Stimulated activated CD4-positive, alpha-beta T cell treated with anti-CD3 and anti-CD28 coated beads, Interleukin-4, amount 100 ng/mL, for 24 hours (primary cell): ENCODE measurements at places on chromosomes 6 and 20.

DNA sequence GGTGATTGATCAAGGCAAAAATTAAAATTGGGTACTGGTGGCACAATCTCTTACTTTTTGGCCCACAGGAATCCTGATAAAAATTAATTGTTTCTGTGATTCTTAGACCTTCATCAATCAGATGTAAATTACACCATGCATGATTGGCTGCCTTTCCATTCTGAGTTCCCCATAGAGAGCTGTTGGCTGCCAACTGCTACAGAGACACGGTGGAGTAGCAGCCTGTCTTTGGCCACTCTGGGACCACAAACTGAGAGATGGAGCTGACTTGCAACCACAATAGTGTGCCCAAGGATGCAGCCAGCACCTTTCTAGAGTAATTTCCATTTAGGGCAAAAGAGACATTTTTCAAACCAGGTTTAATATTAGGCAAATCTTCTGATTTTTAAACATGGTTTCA, 274.3 kb upstream of the MMS22L start:
- DNase-seq, result no peak

DNA sequence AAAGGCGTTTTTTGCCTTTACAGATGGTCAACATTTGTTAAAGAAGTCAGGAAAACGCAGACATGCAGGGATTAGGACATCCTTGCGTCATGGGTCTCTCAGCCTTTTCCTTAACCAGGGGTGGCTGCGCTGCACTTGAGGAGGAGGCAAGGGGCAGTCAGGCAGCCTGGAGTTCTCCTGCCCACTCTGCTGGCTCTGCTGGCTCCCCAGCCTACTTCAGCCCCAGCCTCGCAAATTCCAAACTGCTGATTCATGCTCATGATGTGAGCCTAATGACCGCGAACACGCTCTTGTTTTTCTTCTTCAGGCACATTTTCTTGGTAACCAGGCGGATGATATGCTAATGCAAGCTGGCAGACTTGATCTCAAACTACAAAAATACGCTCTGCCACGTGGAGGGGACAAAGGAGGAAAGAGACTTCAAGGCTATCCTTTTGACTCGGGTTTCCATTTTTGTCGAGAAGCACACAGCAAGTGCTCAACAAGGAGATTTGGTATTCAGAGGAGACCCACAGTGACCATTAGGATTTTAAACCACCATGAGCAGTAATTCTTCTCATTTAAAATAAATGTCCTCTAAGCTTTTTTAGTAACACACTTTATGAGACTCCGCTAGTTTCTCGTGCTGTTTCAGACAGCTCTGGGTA, 290.3 kb upstream of the STXBP5 start:
- DNase-seq, result no peak

- DNase-seq, result no peak
These were observed 4.3 kb downstream of the CLVS2 start for GRCh38 chr6:123000244-123000770.

GRCh38 chr20:56715902-56716519, 86.9 kb downstream of the TFAP2C start:
- no peak for DNase-seq

- DNase-seq, result no peak
These were observed 8.0 kb downstream of the MTG2 start for GRCh38 chr20:62190639-62191411.

GRCh38 chr6:57137350-57137749, 34.8 kb upstream of the BAG2 start:
- DNase-seq, result no peak

GRCh38 chr6:13165502-13166172, 162.7 kb downstream of the TBC1D7 start:
- no peak for DNase-seq

- DNase-seq, result peak; percentile 56
These were observed 24.6 kb downstream of the RIPOR2 start for GRCh38 chr6:24910961-24911725.

GRCh38 chr20:46021361-46022359, 7.4 kb upstream of the SLC12A5 start:
- DNase-seq, result peak; percentile 40

DNA sequence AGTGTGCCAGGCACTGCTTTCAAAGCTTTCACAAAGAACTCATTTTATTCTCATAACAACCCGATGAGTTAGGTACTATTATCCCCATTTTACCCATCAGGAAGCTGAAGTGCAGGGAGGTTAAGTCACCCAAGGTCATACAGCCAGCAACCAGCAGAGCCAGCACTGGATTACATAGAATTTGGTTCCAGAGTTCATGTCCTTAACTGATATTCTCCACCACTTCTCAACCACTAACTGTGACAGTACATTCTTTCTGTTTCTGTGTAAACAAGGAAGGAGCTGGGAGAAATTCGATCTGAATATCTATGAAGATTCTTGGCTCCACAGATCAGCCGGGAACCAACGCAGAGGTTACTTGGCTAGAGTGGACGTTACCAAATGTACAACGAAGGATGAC, 98.0 kb downstream of the KIF16B start:
- DNase-seq, result no peak

DNA sequence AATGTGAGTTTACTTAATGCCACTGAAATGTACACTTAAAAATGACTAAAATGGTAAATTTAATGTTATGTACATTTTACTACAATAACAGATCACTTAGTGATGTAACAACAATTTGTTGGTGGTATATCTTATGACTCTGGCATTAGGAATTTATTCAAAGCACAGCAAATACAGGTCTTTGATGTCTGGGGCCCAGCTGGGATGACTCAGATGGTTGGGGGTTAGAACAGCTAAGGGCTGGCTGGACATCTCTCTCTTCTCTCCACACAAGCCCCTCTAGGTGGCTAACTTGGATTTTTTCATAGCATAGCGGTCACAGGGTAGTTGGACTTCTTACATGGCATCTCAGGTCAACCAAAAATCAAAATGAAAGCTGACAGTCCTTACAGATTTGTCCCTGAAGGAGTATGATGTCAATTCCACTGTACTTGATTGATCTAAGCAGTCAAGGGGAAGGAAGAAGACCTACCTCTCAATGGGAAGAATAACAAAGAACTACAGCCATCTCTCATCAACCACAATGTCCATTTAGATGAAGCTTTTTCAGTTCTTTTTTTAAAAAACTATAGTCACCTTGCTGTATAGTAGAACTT, 37.5 kb upstream of the LCA5 start:
- DNase-seq, result no peak

DNA sequence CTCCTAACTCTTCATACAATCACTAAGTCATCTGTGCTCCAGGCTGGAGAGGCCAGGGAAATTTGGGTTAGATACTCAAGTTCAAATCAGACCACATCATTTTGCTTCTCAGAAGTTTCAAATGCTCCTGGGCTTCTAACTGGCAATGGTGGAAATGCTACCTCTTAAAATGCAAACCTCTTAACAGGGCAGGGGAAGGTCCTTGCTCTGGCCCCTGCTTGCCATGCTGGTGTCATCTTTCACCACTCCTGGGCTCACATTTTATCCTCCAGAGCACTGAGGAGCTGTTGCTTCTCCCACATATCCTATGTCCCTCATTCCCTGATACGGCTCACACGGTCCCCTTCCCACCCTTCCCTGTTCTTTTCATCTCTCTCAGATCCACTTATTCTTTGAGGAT, 41.8 kb upstream of the NT5E start:
- no peak for DNase-seq

GRCh38 chr6:158422629-158423238, 110.5 kb downstream of the TULP4 start:
- no peak for DNase-seq

DNA sequence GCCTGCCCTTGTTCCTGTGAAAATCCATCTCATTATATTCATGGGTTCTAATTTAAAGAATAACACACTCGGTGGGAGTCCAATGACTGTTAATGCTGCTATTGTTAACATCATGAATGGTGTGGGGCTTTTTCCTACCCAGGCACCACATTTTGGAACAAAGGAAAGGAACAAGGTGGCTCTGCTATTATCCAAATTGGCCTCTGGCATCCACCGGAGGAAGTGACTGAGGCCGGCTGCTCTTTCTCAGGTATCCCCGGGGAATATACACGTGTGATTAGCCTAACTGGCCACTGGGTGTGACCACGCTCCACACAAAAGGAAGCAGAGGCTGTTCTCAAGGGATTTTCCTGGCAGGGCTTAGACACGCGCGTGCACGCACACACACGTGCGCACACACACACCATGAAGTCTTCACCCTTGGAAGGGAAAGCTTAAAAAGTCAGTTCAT, 601.2 kb upstream of the ARID1B start:
- DNase-seq, result no peak

DNA sequence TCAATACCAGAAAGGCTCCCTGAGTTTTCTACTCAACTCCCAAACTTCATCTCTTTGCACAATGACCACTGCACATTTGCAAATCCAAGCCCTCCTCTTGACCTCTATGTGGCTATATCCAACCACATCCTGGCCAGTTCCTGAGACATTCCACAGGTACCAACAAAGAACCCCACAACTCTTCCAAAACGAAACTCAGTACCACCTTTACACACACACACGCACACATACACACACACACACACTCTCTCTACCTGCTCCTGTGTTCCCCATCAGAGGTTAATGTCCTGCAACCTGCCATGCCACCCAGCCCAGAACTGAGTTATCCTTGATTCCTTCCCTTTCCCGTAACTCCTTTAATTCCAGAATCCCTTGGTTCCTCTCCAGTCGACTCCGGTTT, 58.5 kb downstream of the CHD6 start:
- no peak for DNase-seq

GRCh38 chr6:150116200-150116800, 26.5 kb upstream of the PPP1R14C start:
- DNase-seq, result no peak

- no peak for DNase-seq
These were observed 6.9 kb upstream of the RNF144B start for GRCh38 chr6:18380158-18380836.

DNA sequence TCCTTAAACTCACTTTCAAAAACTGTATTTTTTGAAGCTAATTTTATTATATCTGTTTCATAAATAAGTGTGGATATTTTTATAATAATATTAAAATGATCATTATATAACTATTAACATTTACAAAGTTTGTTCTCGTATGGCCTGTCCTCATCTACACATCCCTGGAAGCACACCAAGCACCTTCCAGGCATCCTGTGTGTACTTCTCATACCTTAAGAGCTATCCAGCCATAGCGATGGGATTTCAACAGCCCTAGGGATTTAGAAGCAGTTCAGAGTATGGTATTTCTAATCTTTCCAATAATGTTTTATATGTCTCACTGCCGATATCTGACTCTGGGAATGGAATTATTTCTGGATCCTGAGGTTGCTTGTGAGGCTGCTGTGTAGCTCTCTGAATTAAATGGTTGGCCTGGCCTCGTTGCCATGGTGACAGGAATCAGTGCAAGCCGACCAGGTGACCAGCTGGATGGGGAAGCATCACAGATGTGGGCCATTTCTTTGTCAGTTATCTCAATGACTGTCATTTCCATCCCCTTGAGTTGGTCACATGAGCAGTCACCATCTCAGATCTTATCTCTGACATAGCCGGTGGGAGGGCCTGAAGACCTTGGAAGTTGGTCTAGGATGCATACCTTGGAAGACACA, 265.2 kb upstream of the RIN2 start:
- no peak for DNase-seq

GRCh38 chr6:136073216-136073615, 176.9 kb downstream of the MTFR2 start:
- no peak for DNase-seq

DNA sequence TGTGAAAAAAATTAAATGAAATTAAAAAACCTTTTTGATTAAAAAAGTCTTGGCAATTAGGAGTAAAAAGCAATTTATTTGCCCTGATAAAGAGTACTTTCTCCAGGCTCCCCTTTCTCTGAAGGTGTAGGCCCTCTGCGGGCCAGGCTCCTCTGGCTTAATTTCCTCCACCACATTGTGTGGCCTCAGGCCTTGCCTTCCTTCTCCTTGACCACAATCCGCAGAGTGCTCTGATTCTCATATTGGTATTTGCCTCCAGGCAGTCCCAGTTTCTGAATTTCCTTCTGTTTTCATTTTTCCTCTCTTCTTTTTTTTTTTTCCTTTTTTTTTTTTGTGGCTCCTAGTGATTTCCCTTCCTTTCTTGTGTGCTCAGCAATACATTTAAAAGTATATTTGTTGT, 96.4 kb downstream of the AIG1 start:
- no peak for DNase-seq

GRCh38 chr6:7390226-7390878, 744 bp downstream of the RIOK1 start:
- no peak for DNase-seq

DNA sequence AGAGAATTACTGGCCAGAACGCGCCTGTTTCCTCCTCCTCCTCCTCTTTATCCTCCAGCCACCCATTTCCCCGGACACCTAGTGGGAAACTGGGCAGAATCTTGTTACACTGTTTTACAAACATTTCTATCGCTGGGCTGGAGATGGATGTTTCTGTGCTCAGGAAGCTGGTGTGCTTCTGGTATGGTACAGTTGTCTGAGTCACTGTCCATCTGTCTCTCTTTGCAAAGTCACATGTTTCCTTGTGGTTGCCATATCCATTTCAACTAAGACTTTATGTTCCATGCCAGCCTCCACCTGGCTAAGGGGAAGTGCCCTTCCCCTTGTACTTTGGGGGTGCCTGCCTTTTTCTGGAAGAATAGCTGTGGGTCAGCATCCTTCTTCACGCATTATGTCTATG, 52.9 kb upstream of the SLC22A16 start:
- DNase-seq, result no peak

DNA sequence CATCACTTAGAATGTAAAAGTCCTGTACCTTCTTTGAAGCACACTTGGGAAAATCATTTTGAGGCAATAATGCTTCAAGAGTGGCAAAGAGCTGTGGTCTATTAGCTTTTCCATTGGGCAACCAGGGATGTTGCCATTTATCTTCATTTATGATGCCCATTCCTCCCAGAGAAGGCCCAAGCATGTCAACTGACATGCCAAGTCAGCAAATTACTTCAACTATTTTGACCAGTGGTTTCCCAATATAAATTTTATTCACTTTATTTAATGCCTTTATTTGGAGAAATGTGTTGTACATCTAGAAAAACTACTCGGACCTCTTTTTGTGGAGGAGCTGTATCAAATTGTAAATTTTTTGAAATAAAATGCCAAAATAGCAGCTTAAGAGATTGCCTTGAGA, 164.1 kb upstream of the PCSK2 start:
- no peak for DNase-seq

DNA sequence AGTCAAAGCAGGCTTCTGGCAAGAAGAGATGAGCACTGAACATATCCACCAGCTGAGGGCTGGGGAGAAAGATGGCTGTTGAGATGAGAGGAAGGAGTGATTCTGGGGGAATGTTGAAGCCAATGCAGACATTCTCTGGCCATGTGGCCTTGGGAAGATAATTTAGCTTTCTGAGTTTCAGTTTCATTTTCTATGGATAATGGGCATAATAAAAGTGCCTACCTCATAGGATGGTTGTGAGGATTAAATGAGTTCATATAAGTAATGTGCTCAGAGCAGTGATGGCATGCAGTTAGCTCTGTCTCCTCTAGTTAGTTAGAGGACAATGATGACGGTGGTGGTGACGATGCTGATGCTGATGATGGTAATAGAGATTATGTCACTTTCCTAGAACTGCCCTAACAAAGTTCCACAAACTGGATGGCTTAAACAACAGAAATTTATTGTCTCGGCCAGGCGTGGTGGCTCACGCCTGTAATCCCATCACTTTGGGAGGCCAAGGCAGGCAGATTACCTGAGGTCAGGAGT, 18.5 kb upstream of the KCNK5 start:
- no peak for DNase-seq
